ENCODE measurements at places on chromosomes 12 and 14. TPM values are rescaled to one million over a fixed set of nuclear protein-coding genes. Genes with fewer than 3 reads are reported as not detected.

DNA sequence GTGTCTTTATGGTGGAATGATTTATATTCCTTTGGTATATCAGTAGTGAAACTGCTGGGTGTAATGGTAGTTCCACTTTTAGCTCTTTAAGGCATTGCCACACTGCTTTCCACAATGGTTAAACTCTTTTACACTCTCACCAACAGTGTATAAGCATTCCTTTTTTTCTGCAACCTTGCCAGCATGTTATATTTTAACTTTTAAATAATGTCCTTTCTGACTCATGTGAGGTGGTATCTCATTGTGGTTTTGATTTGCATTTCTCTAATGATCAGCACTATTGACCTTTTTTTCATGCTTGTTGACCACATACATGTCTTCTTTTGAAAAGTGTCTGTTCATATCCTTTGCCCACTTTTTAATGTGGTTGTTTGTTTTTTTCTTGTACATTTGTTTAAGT is 142.5 kb downstream of the MSRB3 start:
- no peak for DNase-seq

DNA sequence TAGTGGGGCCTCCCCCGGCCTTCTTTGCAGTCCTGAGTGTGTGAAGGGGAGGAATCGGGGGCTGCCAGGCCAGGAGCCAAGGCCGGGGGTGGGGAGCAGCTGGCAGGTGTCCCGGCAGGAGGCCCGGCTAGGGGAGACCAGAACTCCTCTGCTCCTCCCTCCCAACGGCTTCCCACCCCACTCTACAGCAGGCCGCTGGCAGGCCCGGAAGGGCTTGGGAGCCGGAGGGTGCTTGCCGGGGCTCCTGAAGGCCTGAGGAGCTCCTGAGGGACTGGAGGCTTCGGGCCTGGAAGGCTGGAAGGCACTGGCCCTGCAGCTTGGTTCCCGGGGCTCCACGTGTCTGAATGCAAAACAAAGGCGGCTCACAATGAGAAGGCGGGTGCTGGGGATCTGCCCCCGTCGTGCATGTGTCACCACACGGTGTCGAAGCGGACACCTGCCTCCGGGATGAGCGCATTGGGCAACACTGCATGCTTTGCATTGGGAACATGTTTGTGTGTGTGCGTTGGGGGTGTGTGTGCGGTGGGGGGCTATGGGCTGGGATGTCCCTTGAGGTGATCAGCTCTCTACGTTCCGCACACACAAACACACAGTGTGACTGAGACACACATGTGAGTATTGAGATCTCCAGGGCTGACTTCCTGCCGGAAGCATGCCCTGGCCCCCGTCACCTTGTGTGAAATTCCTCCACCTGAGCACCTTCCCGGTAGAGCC is 30.9 kb upstream of the ANKRD9 start:
- DNase-seq: no peak

- DNase-seq: no peak
These were observed 19.8 kb upstream of the TUBA1A start for GRCh38 chr12:49208676-49209075.

Gene TBX5
- polyA plus RNA-seq: 30.2 TPM

Gene POTEG
- not detected for polyA plus RNA-seq

Gene ISCA2
- polyA plus RNA-seq: 20.6 TPM

Gene CLEC1A
- polyA plus RNA-seq: 4.8 TPM
